Activated CD4-positive, alpha-beta T cell treated with anti-CD3 and anti-CD28 coated beads, Interleukin-2, Interleukin-6, amounts not matched to agents 100 ng/mL and 50 ng/mL, durations not matched to agents 16 hours and 8 hours (primary cell): ENCODE measurements at places on chromosomes 13 and 19.

- DNase-seq, result peak; percentile 96
Observed at GRCh38 chr13:30408319-30409101, 13.8 kb upstream of the UBE2L5 start.

GRCh38 chr19:48806818-48807589 lies 3.8 kb downstream of the BCAT2 start:
- no peak for DNase-seq

- DNase-seq, result no peak
Observed at GRCh38 chr13:46639033-46639981, 86.3 kb downstream of the LRCH1 start.

DNA sequence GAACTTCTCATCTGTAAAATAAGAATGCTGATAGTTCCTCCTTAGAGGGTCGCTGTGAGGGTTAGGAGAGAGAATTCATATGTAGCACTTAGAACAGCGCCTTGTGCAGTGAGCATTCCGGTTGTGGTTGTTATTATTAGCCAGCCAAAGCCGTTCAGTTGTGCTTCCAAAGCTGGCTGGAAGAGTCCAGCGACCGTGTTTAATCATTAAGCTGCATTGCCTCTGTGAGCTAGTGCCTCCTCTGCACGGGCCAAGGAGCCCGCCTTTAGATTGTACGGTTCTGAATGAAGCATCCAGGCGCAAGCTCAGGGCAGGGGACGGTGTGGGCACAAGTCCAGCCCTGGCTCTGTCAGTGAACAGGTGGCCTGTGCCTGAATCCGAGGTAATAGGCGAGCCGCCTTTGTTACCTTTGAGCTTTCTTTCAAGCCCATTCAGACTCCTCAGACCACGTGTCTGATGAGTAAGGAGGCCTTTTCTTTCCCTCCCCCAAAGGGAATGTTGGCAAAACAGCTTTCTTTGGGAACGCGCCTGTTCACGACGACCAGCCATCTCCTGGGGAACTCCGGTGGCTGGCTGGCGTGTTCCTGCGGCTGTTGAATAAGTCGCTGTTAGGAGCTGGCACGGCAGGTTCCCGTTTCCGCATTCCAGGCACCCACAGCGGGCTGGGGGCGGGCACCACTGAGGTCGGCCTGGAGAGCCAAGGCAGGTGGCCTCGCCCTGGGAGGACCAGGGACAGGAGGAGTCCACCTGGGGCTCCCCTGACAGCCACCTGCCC lies 25.1 kb downstream of the SIPA1L3 start:
- DNase-seq, result no peak

DNA sequence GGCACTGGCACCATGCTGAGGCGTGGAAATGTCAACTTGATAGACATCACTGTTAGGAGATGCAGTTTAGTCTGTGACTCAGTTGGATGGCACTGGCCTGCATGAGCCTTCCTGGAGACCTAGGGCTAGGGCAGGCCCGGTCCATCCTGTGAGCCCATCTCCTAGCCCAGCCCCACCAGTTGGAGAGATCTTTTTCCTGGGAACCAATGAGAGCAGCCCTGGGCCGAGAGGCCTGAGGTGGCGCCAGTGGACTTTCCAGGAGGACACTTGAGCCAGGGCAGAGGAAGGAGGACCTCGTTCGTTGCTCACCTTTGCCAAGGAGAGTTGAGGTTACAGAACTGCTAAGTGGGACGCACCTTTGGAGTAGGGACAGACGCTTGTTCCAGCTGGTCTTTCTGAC lies 100.5 kb upstream of the TEX29 start:
- DNase-seq, result no peak

GRCh38 chr13:68509734-68510621 lies 1279.8 kb upstream of the PCDH9 start:
- no peak for DNase-seq
